Activated T-helper 1 cell treated with anti-CD3 and anti-CD28 coated beads, Interleukin-2, amount 50 U/mL, for 16 hours (primary cell): ENCODE measurements at places on chromosomes 7 and 10.

GRCh38 chr7:2522780-2523433, 3.3 kb downstream of the LFNG start:
- no peak for DNase-seq

DNA sequence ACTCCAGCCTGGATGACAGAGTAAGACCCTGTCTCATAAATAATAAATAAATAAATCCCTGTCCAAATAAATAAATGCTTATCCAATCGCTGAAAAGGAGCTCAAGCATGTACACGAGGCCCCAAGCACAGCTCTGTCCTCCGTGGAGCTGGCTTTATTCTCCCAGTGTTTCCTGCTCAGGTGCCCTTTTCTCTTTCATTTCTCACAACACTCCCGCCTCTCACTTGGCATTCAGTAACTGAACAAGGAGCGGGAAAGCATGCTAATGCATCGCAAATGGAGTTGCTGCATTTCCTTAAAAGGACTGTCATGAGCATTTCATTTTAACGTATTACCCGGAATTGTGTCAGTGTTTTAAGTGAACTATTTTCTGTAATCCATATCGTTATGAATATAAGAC, 210.9 kb upstream of the C7orf33 start:
- no peak for DNase-seq

DNA sequence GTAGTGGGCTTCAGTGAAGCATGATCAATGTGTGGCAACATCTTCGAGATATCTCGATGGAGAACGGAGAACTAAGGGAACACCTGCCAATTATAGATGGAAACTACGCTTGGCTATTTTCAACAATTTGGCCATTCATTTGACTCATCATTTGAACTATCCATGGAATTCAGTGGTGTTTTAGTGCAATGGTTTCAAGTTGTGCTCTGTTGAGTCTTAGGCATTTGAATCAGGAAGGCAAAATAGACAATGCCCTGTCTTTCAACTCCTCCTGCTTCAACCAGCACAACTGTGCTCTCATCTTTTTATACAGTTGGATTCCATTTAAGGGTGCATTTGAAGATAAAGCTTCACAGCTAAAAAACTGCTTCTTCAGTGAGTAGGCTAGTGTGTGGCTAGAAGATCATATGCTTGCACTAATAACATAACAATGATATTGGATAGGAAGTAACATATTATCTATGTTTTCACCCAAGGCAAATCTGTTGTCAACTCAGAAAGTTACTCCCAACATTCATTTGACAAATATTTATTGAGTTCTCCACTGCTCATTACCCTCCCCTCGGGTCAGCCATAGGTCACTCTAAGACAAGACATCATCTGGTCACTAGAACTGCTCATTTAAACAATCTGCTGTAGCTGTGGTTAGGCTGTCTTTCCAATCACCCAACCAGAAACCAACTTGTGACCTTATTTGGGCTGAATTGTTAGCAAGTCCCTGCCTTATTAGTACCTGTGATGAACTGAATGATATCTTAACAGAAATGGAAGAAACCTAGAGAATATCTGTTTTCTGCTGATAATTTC, 314.1 kb upstream of the SP4 start:
- no peak for DNase-seq

DNA sequence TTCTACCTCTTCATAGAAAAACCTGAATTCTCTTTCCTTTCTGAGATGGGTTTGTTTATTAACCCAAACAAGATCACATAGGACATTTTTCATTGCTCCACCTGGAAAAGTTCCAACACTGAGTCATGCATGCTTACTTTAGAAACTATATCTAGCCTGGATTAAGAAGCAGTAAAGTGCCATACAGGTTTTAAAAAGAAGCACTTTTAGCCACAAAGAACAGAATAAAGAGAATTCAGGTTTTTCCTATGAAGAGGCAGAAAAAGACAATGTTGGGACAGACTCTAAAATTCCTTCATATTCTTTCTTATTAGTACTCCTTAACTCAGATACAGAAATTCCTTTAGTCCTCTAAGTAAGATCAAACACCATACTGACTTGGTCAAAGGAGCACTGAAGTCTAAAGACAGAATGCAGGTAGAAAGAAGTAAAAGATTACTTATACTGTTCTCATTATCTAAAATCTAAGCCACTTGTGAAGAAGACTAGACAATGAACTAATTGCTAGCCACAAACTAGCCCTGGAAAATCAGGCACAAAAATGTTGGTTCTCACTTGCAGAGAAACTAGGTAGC, 241.3 kb downstream of the ANK3 start:
- no peak for DNase-seq

- no peak for DNase-seq
These were observed 20.8 kb downstream of the VWA2 start for GRCh38 chr10:114259824-114260223.

GRCh38 chr10:47049056-47049851, 138.0 kb downstream of the PTPN20 start:
- DNase-seq: no peak

- DNase-seq: no peak
These were observed 6.9 kb upstream of the ORAI2 start for GRCh38 chr7:102426268-102427018.
